Keratinocyte (primary cell): ENCODE measurements at places on chromosomes 3 and 15.

DNA sequence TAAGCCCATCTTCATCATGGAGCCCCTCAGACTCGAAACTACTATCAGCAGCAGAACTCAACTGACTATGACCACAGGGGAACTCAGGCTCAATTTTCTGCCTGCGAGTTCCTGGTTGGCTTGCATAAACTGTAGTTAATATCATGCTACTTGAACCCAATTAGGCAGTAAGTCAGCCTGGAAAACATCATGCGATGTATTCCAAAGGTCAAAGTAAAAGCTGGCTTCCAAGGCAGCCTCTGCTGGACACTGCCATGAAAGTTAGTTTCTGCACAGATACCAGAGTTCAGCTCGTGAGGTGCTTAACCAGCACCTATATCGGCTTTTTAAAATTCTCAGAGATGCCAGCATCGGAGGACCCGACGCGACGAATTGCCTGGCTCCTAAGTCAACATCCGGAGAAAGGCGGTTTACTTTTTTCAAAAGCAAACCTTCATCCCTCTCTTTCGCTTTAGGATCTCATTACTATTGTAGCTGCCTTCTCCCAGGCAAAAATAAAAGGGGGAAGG, 3.8 kb downstream of the ANP32A start:
- DNase-seq: no peak

DNA sequence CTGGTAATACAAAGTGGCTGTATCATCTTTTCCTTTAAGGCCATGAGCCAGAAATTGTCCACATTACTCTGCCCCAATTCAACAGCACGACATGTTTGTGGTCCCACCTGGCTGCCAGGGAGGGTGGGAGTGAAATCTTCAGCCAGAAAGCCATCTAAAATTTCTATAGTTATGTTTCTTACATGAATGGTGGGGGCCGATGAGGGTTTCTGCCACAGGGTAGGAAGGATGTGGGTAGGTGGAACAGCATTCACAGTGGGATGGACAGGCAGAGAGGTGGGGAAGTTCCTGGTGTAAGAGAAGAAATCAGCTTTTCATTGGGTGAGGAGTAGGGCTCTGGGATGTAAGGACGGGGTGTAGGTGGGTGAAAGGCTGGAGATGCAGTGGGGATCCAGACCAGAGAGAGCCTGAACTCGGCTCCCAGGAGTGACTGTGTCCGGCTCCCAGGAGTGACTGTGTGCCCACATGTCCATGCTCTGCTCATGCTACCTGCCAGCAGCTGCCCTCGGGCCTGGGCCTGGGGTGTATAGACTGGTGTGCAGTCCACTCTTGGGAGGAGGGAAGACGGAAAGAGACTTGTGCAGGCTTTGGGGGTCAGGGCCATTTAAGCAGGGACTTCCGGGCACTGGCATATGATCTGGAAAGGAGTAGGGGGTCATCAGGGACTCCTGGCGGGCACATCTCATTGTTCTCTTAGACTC, 3.8 kb upstream of the FBLN2 start:
- no peak for DNase-seq

GRCh38 chr3:150124142-150124541, 153.4 kb upstream of the PFN2 start:
- DNase-seq: no peak

GRCh38 chr3:127325629-127325961, 37.7 kb upstream of the PRR20G start:
- no peak for DNase-seq

GRCh38 chr3:43023746-43024145, 44.6 kb downstream of the GASK1A start:
- no peak for DNase-seq

DNA sequence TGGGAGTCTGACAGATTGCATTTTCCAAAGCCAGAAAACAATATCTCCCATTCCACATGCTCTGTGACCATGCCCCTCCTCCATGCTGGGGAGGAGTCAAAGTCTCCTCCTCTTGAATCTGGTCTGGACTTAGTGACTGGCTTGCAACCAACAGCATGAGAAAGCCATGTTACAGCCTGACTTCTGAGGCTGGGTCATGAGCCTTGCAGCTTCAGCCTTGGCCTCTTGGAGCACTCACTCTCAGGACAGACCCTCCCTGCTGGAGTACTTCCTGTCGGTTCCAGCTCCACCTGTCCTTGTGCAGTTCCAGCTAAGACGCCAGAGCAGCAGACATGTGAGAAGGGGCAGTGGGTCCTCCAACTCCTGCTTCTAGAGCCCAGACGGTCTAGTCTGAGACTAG, 49.7 kb upstream of the RBSN start:
- no peak for DNase-seq

- no peak for DNase-seq
These were observed 12.6 kb downstream of the PLCL2 start for GRCh38 chr3:16897254-16897926.

DNA sequence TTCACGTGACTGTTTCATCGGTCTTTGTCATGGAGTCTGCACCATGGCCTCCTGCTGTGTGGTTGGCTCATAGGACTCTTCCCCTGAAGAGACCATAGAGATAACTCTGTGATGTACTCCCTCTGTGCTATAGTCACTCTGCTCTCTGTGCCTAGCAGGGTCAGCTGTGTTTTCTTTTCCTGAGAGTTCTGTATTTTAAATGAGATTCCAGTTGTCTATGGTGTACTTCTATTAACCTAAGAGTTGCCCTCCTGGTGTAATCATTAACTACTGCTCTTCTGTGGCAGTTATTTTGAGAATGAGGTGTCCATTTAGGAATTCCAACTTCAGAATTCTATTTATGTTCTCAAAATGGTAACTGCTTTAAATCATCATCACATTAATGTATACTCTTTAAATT, 114.5 kb upstream of the ARPP21 start:
- DNase-seq: no peak

DNA sequence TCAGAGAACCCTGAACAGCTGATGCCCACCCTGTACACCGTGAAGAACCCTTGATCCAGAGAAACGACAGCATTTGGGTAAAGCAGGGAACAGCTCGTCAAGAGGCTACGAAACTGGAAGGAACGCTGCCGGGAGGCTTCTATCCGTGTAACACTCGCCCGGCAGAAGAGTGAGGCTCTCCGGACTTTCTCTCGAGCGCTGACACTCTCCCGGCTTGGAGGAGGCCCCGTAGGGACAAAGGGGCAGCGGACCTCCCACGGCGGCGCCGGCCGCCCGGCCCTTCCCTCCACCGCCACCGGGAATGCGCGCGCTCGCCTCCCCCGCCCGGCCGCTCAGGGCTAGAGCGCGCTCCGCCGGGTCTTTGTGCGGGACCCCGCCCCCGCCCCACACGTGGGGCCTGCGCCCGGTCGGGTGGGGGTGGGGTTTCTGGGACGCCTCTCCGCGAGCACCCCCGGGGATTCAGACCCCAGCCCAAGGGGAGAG, 1.7 kb downstream of the HYAL2 start:
- DNase-seq: no peak

DNA sequence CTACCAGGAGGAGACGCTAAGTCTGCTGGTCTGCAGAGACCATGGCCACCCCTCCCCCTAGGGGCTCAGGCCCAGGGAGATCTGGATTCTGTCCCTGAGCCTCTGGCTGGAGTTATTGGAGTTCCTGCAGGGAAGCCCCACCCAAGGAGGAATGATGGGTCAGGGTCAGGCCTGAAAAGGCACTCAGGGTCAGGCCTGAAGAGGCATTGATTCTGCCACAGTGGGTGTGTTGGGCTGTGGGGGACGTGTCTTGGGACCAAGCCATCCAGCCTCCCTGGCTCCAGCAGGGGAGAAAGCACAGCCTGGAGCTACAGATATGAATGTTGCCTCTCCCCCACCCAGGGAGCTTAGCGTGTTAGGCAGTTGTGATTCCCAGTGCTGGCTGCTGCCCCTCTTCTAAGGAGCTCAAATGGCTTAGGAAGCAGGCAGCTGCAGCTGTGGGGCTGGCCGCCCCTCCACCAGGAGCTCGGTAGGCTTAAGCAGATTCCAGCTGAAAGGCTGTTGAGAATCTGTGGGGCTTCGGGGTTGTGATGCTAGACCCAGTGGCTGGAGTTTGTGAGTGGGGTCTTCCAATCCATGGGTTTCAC, 176.7 kb downstream of the CHL1 start:
- DNase-seq: no peak

GRCh38 chr3:10195366-10196089, 30.8 kb downstream of the IRAK2 start:
- DNase-seq: no peak

- no peak for DNase-seq
These were observed 2.6 kb downstream of the LIMD1 start for GRCh38 chr3:45597171-45597570.

- no peak for DNase-seq
These were observed 221.4 kb upstream of the SUCLG2 start for GRCh38 chr3:67875858-67876257.

DNA sequence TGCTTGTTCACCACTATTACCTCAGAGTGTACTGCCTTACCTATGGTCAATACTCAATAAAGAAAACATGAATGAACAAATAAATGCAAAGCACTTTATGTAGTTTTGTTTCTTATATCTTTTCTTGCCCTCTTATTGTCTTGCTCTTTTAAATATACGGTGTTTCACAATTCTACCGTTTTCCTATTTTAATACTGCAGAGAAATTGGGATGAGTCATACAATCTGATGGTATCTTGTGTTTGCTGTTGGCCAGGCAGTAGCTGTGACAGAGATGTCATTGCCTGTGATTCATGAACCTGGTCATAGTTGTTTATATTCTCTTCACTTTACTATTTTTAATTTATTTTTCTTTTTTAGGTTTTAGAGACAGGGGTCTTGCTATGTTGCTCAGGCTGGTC, 48.3 kb downstream of the SERP1 start:
- DNase-seq: no peak

- no peak for DNase-seq
These were observed 101.4 kb upstream of the TLE3 start for GRCh38 chr15:70199124-70199482.

DNA sequence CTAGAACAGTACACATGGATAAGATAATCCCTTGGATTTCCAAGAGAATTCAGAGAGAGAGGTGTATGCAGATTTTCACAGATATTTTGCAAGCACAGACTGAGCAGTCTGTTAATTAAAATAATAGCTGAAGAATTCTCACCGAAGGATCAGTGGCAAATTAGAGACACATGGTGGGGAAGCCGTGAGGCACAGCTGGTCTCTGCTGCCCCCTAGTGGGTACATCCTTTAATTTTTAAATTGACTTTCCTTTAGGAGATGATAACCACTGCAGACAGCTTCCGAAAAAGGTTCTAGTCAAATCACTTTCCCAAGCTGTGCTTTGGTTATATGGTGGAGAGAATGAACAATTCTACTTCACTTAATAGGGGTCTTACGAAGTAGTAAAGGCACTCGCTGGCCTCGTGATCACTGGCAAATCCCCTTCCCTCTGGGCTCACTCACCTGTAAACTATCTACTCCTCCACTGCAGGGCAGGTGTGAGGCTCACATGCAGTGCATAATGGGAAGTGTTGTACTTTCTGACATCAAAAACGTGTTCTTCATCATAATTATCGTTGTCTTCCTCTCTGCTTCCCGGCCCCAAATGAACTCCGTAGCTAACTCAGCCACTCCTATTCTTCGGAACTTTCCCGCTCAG, 19.5 kb downstream of the MESD start:
- no peak for DNase-seq

GRCh38 chr3:102144063-102144462, 290.8 kb upstream of the ZPLD1 start:
- no peak for DNase-seq

GRCh38 chr3:195224156-195224979, 46.6 kb downstream of the XXYLT1 start:
- DNase-seq: no peak

DNA sequence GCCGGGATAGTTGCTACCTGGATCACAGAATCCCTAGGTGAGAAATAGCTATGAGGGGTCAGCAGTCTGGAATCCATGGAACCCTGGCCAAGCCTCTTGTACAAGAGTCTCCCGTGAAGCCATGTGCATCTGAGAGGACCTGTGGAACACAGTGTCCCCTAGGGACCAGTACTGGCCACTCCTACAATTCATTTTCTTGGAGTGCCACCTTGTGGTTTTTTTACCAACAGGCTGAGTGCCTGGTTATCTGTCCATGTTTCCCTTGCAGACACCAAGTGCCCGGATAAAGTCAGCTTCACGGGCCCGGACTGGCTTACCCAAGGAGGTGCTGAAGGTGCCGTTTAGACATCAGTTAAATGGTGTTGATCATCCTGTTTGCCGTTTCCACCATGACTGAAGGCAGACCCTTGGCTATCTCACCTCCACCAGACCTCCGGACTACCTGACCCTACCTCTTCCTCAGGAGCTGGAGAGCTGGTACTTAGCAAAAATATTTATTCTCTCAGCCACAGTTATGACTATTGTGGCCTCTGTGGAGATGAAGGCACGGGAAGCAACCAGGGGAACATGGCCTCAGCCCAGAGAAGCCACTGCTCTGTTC, 93.9 kb downstream of the RBPMS2 start:
- no peak for DNase-seq

DNA sequence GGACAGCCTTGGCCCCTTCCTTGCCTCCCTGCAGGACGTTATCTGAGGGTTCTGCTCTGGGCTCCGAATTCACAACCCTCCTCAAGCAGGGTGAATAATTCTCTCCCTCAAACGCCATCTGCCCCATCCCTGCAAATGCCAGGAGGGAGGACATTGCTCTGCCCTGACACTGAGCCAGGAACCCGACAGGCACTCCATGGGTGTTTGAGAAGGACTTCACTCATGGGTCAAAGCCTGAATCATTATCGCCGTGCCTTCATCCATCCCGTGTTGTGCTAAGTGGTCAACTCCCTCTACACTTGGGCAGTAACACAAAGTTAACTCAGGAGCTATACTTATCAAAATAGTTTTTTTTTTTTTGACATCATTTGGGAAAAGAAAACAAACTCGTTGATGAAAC, 261.8 kb upstream of the IGF1R start:
- DNase-seq: no peak

- no peak for DNase-seq
These were observed 321.3 kb upstream of the GOLIM4 start for GRCh38 chr3:168417016-168417415.

GRCh38 chr3:177061369-177061768, 135.9 kb downstream of the TBL1XR1 start:
- no peak for DNase-seq

GRCh38 chr3:171295484-171296373, 164.5 kb downstream of the TNIK start:
- DNase-seq: no peak

DNA sequence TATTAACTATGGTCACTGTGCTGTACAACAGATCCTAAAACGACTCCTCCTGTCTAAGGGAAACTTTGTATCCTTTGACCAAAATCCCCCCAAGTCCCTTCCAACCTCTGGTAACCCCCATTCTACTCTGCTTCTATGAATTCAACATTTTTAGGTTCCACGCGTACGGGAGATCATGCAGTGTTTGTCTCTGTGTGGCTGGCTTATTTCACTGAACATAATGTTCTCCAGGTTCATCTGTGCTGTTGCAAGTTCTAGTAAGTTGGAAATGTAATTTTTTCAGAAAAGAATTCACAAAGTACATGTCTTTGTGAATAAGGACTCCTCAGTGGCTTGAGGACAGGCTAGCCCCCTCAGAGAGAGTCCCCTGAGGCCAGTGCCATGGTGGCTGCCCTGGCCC, 66.1 kb downstream of the ATP10A start:
- DNase-seq: no peak

- DNase-seq: no peak
These were observed 133.3 kb downstream of the MDFIC2 start for GRCh38 chr3:70179111-70179510.

GRCh38 chr3:149203758-149204157, 17.9 kb downstream of the CP start:
- no peak for DNase-seq
